ENCODE measurements at places on chromosomes 2 and 18.

DNA sequence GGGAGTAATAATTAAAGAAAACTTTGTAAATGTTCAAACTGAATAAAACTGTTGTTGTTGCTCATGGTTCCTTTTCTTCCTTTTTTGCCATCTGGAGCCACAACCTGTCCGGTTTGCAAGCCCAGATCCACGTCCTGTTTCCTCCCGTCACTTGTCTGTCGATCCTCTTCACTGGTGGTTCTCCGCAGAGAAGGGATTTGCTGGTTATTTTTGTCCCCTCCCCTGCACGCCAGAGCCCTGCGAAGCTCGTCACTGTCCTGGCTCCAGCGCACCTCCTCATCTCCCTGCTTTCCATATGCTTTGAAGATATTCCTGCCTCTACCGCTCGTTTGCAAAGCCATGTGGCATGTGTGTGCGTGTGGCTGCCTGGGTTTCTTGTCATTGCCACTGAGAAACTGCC lies 461.4 kb downstream of the RNF144A start:
- no peaks in the 10 kb centered on the region for H3K36me3 ChIP-seq
- no peak overlapping the region for H3K27ac ChIP-seq
- H3K27me3 ChIP-seq = no peaks in the 10 kb centered on the region
- no peak overlapping the region for H3K4me3 ChIP-seq
- H3K4me1 ChIP-seq = no peaks in the 10 kb centered on the region

GRCh38 chr2:210899131-210899530 lies 342.7 kb downstream of the CPS1 start:
- no peak overlapping the region for H3K27ac ChIP-seq
- H3K27me3 ChIP-seq = no peaks in the 10 kb centered on the region
- no peak for DNase-seq
- no peaks in the 10 kb centered on the region for H3K36me3 ChIP-seq
- H3K4me1 ChIP-seq = no peaks in the 10 kb centered on the region

DNA sequence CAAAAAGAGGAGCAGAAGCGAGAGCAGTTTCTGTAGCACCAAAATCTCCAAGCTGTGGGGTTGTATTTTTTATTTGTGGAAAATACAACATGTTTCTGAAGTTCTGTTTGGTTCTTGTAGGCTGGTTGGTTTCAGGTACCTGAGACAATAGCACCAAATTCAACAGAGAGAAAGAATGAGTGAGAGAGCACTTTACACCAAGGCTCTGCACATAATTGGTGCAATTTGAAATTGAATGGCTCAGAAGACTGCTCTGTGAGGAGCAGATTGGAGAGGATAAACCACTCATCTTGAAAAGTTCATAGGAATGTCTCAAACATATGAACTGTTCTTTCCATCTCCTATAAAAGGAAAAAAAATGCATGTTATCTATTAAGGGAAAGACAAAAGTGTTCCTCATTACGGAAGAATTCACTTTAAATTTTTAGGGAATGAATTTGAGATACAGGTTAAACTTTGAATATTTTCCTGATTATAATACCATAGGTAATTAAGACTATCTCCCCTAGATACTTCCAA lies 175.1 kb downstream of the ATAD2B start:
- H3K27ac ChIP-seq = no peak overlapping the region
- no peaks in the 10 kb centered on the region for H3K27me3 ChIP-seq
- DNase-seq = no peak
- H3K4me1 ChIP-seq = no peaks in the 10 kb centered on the region
- no peak overlapping the region for H3K4me3 ChIP-seq
- no peaks in the 10 kb centered on the region for H3K36me3 ChIP-seq

GRCh38 chr18:60861575-60861974 lies 471.7 kb upstream of the CDH20 start:
- no peak overlapping the region for H3K4me3 ChIP-seq
- H3K36me3 ChIP-seq = no peaks in the 10 kb centered on the region
- no peak overlapping the region for H3K27ac ChIP-seq
- no peaks in the 10 kb centered on the region for H3K27me3 ChIP-seq
- H3K4me1 ChIP-seq = no peaks in the 10 kb centered on the region

DNA sequence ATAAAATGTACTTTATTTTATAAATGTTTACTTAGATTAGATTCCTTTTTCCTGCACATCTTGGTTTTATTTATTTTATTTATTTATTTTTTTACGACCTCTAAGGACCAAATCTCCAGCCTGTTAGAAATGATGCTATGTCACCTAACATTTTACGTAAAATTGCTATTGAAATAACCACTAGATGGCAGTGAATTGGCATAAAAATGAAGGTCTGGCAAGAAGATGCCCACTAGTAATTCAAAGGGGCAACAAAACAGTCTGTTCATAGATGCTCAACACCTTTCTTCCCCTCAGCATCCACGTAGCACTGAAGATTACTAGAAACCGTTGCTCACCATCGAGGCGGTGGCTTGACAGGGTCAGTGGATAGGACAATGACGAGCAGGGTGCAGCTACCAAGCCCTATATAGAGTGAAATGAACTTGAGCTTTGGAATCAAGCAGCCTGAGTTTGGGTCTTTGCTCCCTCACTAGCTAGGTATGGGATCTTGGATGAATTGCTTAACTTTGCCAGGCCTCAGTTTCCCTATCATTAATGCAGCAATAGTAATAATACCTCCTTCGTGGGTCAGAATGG lies 128.7 kb upstream of the L3MBTL4 start:
- H3K36me3 ChIP-seq = no peaks in the 10 kb centered on the region
- DNase-seq = no peak
- no peaks in the 10 kb centered on the region for H3K4me1 ChIP-seq
- no peak overlapping the region for H3K27ac ChIP-seq
- H3K4me3 ChIP-seq = no peak overlapping the region

DNA sequence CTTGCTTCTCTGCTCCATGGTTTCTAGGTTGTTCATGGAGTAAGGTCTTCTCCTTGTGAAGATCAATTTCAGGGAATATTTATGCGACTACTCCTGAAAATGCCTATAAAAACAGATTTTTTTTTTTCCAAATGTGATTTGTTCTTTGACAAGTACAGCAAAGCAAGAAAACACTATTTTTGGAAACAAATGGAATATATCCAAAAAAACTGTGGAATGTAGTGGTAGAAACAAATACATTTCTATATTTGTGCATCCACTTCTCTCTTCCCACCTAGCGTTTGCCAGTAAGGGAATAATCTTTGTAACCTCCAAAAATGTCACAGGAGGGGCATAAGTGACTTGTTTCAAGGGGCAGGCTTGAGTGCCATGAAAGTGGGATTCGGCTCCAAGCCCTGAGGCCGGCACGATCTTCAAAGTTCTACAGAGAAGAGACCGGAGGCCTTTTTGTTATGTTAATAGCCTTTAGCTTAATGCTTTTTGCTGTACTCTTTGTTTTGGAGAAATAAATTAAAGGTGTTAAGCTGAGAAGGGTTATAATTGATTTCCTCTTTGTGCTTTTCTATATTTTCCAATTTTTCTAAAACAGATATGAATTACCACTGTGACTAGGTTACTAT lies 200.6 kb downstream of the NRP2 start:
- H3K27ac ChIP-seq = no peak overlapping the region
- H3K4me3 ChIP-seq = no peak overlapping the region
- no peak for DNase-seq

DNA sequence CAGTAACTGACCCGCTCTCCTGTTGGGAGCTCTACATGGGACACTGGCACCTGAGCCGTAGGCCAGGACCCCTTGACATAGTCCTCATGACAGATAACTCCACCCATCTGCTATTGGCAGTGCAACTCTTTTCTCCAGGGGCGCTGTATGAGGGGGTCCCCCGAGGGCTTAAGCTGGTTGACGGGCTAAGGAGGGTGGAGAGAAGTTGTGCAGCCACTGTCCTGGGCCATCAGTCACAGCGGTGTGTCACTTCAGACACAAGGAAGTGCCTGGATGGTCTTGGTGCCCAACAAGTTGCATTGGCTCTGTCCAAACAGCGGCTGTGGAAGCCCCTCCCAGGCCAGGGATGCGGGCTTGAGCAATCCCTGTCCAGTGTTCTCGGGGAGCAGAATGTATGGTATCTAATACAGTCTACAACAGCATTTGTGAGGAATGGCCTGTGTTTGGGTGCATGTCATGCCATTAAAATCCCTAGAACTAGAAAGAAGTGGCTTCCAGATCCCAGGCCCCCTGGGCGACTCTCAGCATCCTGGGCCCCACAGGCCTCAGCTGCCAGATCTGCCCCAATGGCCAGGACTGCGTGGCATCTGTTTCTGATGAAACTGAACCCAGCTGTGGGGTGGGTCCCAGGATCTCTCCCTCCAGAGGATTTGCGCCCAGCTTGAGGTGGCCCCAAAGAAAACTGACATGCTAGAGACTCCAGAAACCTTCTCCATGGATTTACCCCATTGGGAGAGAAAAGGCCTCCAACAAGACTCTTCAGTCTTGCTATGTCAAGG lies 23.3 kb downstream of the TTC32 start:
- H3K4me3 ChIP-seq = no peak overlapping the region
- no peak overlapping the region for H3K27ac ChIP-seq
- H3K27me3 ChIP-seq = no peaks in the 10 kb centered on the region
- H3K36me3 ChIP-seq = no peaks in the 10 kb centered on the region
- DNase-seq = no peak

DNA sequence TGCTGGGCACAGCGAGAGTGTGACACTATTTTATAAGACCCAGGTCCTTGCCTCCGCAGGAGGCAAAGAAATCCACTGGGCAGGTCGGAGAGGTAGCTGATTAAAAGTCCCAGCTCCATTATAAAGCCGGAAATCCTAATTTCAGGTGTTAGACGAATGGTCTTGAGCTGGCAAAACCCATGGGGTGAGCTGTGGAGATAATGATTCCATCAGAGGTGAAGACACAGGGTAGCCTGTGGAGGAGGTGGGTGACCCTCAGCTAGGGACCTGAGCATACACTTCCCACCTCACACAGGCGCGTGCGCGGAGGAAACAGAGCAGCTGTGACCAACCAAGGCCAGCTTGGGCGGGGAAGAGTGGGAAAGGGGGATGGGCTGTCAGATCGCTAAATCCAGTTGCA lies 201.7 kb upstream of the CXCR4 start:
- no peak overlapping the region for H3K4me3 ChIP-seq
- DNase-seq = no peak
- no peaks in the 10 kb centered on the region for H3K36me3 ChIP-seq
- peaks cover 2% of the 10 kb centered on the region for H3K4me1 ChIP-seq
- no peaks in the 10 kb centered on the region for H3K27me3 ChIP-seq

- no peaks in the 10 kb centered on the region for H3K4me1 ChIP-seq
- no peak overlapping the region for H3K4me3 ChIP-seq
- H3K36me3 ChIP-seq = no peaks in the 10 kb centered on the region
- DNase-seq = no peak
- H3K27ac ChIP-seq = no peak overlapping the region
Measured at GRCh38 chr2:14023558-14023957, 609.0 kb upstream of the LRATD1 start.

GRCh38 chr2:107775211-107775610 lies 51.5 kb upstream of the RGPD4 start:
- no peaks in the 10 kb centered on the region for H3K27me3 ChIP-seq
- H3K36me3 ChIP-seq = no peaks in the 10 kb centered on the region
- no peak for DNase-seq
- no peak overlapping the region for H3K27ac ChIP-seq
- H3K4me3 ChIP-seq = no peak overlapping the region
- no peaks in the 10 kb centered on the region for H3K4me1 ChIP-seq

DNA sequence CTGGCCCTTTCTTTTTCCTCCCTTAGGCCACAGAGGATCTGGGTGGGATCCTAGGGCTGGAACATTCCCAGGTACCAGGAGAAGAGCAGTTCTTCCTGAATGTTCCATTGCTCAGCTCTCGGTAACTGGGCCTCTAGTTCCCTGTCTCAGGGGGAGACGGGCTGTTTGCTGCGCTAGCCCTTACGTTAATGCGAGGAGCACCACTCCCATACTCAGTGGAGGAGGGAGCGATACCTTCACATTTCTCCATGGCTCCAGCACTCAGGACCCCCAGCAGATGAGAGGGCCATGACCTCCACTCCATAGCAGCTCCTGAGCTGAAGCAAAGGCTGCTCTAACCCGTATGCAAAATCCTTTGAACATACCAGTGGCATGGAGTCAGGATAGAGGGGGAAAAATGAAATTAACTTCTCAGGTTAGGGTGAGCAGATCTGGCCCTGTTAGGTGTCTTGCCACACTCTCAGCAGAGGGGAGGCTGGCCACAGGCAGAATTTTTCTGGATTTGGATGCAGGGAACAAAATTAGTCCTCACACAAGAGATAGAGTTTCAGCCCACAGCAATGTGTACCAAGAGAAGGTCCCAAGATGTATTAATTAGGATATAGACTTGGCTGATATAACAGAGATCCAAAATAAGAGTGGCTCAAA lies 206.7 kb downstream of the ZFP36L2 start:
- no peaks in the 10 kb centered on the region for H3K36me3 ChIP-seq
- no peak for DNase-seq
- no peaks in the 10 kb centered on the region for H3K27me3 ChIP-seq
- H3K4me1 ChIP-seq = peaks cover 28% of the 10 kb centered on the region
- H3K4me3 ChIP-seq = no peak overlapping the region
- no peak overlapping the region for H3K27ac ChIP-seq

- H3K27ac ChIP-seq = no peak overlapping the region
- no peak for DNase-seq
Measured at GRCh38 chr2:15763106-15763821, 171.6 kb downstream of the DDX1 start.

DNA sequence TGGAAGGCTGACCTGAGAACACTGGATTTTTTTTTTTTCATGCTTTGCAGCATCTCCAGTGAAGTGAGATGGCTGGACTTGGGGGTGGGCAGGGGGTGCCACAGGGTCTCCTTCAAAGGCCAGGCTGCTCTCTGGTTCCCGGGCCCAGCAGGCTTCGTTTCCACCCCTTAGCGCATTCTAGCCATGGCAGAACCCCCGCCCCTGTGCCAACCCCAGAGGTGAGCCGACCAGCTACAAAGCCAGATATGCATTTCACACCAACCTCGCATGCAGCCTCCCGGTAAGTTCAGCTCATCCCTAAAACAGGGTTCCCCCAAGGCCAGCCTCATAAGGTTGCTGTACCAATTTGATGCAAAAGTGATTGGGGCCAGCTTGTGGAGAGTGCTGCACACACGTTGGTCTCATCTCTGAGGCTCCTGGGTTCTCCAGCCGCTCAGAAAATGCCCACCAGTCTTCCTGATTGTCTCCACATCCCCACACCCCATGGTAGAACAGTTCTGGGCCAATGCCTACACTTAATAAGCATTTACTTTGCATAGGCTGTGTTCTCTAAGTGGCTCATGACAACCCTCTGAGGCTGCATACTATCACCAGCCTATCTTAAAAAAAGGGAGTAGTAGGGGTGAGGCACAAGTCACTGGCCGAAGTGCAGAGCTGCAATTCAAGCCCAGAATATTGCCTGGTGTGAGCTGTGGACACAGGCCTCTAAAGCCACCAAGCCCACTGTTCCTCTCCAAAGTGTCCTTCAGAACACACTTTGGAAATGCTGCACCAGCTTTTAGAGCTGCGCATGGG lies 23.3 kb downstream of the SMAD7 start:
- no peaks in the 10 kb centered on the region for H3K27me3 ChIP-seq
- no peak for DNase-seq

DNA sequence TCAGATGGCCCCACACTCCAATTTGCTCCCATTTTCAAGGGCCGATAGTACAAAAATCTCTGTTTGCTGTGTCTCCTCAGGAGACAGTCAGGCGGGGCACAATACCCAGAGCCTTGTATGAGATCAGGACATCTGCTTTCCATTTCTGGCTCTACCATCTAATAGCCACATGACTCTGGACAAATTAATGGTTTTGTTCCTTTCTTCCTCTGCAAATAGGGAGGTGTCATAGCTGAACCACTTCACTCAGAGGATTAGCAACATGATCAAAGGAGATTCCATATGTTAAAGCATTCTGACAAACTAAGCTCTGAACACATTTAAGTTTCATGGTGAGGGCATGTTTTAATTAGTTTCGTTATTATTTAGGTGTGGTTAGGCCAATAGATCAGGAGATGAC lies 602.1 kb upstream of the SYT4 start:
- no peak for DNase-seq
- no peak overlapping the region for H3K4me3 ChIP-seq
- no peaks in the 10 kb centered on the region for H3K4me1 ChIP-seq
- no peak overlapping the region for H3K27ac ChIP-seq
- H3K27me3 ChIP-seq = no peaks in the 10 kb centered on the region
- H3K36me3 ChIP-seq = no peaks in the 10 kb centered on the region

Data from tibial nerve (tissue), 4 donors.